Astrocyte of the hippocampus (primary cell): ENCODE measurements at places on chromosomes 5 and 9.

DNA sequence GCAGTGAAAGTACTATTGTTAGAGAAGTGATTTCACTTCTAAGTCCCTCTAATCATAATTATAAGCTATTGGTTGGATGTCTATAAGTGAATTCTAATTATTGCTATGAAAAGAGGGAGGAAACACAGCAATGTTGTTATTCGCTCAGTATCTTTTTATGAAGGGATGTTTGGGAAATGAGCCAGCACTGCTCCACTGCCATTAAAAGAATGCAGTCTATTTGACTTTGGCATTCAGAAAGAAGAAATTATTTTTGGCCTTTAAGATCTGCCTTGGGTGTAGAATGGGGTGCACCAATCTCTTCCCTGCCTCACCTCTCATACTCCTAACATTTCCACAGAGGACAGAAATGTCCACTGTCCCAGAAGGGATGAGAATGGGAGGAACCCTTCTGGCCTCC is 332.0 kb downstream of the SPATA31D1 start:
- peak; percentile 60 for DNase-seq

GRCh38 chr5:135242866-135243555 is 156.0 kb downstream of the MACROH2A1 start:
- peak; percentile 35 for DNase-seq

- no peak for DNase-seq
Observed at GRCh38 chr9:131651599-131651998, 88.3 kb downstream of the RAPGEF1 start.

DNA sequence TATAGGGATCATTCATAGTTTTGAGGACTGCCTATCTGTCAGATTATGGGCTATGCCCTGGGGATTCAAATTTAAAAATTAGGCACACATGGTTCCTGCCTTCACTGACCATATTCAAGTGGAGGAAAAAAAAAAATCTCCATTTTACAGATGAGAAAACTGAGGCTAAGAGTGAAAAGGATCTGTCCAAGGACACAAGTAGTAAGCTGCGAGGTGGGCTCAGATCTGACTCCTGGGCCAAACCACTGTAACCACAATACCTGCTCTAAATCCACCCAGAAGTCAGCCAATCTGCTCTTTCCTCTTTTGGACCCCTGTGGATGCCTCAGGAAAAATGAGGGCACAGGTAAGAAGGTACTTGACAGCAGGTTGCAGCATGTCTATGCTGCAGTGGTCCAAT is 2.8 kb upstream of the TOR1A start:
- no peak for DNase-seq

GRCh38 chr5:136209346-136209910 is 16.5 kb upstream of the SMIM32 start:
- no peak for DNase-seq

DNA sequence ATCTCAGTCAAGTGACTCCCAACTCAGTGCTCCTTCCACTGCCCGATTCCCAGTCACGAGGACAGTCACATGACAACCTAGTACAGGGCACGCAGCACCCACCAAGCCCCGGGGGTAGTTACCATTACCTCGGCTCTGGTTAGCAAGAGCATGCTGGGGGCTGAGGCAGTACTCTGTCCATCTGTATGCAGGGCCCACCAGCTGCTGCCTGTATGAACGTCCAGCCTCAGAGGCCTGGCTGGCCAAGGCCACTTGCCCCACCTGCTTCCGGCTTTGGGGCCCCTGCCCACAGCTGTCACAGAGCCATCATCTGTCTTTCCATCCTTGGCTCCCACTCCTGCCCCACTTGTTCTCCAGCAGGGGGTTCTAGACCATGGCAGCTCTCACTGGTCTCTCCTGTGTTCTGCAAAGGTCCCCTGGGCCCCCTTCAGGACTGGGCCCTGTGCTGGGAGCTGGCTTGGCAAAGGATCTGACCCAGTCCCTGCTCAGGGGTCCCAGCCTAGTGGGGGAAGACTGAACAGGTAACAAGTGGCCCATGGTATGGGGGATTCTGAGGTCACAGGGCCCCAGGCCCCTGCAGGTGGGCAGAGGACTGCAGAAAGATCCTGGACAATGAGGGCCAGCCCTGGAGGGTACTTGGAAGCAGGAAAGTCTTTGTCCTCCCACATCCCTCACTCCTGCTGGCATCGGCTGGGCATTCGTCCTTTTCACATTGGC is 3.3 kb downstream of the RPL35 start:
- no peak for DNase-seq

DNA sequence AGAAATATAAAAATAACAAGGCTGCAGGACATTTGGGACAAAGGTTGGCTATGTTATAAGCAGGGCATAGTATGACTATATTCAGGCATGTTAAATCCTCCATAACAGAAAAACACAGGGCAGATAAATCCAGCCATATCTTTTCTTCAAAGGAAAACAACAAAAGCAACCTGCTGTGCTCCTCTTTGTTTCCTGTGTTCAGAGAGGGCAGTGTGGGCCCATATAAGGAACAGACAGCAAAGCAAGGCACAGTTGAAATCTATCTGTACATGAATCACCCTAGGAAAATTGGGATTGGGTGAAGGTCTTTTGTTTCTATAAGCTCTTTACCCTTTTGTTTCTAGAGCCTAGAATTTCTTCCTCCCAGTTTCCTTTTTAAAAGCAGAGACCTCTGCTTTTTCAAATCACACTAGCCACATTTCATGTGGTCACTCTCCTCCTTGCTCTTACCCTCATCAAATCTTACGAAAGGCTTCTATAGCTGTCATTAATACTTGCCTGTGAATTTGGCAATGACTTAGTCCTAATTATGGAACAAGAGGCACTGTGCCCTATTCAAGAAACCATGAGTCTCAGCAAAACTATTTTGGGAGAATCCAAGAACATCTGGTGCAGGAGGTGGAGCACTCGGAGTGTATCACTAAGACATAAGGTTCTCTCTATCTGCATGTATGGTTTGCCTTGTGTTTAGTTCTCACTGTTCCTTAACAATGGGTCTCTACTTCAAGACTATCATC is 1.8 kb downstream of the GZMA start:
- DNase-seq, result no peak

DNA sequence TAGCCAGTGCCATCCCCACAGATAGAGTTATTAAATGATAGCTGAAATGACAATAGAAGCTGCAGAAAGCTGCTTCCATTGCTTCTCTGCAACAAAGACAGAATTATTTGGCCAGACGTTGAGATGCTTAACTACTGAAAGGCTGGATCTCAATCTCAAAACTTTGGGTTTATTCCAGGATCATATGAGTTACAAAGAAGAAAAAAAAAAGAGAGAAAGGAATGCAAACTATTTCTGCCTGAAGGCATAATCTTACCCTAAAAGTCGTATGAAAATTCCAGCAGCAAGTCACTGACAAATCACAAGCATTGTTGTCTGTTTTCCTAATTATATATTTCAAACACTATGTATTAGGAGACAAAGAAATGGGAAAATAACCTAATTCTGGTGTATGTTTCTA is 12.8 kb upstream of the TYRP1 start:
- DNase-seq, result peak; percentile 63

GRCh38 chr5:94240993-94241651 is 377.3 kb downstream of the KIAA0825 start:
- DNase-seq, result peak; percentile 72

GRCh38 chr9:124198331-124198730 is 59.4 kb upstream of the NEK6 start:
- no peak for DNase-seq

DNA sequence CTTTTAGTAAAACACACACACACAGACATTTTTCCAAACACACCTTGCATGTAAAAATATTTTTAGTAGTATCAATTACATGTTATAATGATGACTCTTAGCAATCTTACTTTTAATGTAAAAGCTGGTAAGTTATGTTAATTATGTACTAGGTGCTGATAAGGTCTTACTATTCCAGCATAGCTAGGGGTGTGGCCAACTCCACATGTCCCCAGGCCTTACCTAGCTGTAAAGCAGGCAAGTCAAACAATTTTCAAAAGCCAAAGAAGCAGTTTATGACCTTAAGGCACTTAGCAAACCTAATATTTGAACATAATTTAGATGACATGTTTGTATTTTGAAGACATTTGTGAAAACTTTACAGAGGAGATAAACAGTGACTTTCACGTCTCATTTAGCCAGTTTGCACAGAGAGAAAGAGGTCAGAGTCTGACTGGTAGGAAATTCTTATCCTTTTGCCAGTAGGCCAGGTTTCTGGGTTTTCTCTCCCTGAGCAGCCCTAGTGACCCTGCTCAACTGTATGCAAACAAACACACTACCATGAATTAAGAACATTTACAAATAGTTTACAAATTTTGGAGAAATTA is 26.5 kb upstream of the GPX3 start:
- no peak for DNase-seq

GRCh38 chr9:859251-859650 is 17.8 kb downstream of the DMRT1 start:
- DNase-seq, result no peak

DNA sequence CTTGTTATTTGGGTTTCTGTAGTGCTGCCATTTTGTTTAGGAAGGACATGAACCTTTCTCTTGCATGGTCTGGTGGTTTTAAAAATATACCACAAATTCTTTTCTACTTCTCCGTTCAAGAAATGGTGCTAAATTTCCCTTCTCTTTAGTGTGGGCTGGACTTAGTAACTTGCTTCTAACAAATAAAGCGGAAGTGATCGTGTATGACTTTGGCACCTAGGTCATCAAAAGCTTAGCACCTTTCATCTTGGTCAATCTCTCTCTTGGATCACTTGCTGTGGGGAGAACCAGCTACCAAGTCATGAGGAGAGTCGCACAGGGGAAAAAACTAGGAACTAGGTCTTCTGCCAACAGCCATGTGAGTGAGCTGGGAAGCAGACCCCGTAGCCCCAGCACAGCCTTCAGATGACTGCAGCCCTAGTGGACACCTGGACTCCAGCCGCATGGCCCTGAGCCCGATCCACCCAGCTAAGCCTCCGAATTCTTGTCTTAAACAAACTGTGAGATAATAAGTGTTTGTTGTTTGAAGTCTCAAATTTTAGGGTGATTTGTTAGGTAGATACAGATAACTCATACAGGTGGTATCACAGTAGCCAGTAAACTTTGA is 87.7 kb upstream of the CKMT2 start:
- DNase-seq, result no peak

DNA sequence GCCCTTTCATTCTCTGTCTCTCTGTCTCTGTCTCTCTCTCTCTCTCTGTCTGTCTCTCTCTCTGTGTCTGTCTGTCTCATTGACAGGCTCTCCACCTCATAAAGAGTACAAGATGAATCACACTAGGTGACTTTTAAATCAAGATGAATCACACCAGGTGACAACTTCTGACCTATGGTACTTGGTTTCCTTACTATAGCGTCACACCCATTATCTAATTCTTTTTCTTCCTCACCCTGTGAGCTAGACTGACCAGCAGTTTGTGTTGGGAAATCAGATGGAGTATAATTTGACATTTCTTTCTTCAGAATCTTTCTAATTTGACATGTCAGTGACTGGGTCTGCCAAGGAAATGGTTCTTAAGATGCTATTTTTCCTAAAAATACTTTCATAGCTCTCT is 232.9 kb downstream of the ARRDC3 start:
- DNase-seq, result no peak

- DNase-seq, result no peak
Observed at GRCh38 chr5:124659798-124660197, 86.6 kb downstream of the ZNF608 start.

GRCh38 chr9:119255116-119255515 is 114.1 kb downstream of the BRINP1 start:
- DNase-seq, result no peak

- DNase-seq, result no peak
Observed at GRCh38 chr5:54148858-54149257, 161.5 kb downstream of the ARL15 start.

DNA sequence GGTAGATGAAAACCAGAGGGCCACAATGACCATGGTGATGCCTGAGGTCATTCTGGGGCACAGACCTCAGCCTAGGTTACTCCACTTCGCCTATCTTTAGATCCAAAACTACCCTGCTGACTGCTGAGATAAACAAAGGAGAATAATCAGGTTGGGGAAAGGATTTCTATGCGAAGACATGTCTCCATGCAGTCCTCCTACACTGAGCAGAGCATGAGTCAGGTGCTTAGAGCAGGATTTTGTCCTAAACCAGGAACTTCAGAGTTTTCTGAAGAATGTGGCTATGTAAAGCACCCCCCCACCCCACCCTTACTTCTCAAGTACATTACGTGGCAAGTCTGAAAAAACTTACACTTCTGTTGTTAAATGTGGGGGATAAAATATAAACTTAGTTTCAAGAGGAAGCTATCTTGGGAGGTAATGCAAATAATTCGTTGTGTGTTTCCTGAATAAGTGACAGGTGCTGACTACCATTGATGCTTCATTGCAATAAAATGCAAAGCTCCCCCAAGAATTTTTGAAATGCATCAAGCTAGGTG is 19.4 kb downstream of the PDCD1LG2 start:
- peak; percentile 63 for DNase-seq
